A673 (cell line): ENCODE measurements at places on chromosomes 3 and 15. TPM values are rescaled to one million over a fixed set of nuclear protein-coding genes. Genes with fewer than 3 reads are reported as not detected.
A peak's percentile ranks its signal among the peaks of the same experiment; 100 is the strongest.

DNA sequence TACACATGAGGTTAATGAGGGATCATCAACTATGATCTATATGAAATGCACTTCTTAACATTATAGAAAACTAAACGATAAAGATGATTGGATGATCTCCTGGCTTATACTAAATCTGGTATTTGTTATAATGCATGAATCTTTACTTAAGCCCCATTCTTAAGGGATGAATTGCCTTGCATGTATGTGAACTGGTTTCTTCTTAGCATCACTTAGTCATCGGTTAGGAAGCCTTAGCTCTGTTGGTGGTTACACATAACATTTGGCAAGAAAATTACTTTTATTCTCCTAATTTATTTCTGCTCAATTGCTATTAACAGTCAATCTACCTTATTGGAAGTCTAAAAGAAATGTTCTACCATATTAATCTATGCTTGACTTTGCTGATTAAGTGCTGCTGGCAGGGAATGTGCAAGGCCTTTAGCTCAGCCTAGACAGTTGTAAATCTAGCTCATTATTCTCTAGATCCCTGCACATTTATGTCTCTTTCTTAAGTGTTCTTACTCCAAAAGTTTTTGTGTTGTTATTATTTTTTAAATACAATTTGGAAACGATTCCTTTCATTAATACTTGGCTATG lies 356.0 kb downstream of the ZPLD1 start:
- DNase-seq: no peak

- DNase-seq: no peak
Observed at GRCh38 chr3:8325306-8325705, 176.3 kb upstream of the LMCD1 start.

GRCh38 chr15:101148881-101149664 lies 102.8 kb downstream of the CHSY1 start:
- DNase-seq: no peak

Gene TGM4
- 0.09 TPM in 1 of 2 replicates, not detected in the other for total RNA-seq

DNA sequence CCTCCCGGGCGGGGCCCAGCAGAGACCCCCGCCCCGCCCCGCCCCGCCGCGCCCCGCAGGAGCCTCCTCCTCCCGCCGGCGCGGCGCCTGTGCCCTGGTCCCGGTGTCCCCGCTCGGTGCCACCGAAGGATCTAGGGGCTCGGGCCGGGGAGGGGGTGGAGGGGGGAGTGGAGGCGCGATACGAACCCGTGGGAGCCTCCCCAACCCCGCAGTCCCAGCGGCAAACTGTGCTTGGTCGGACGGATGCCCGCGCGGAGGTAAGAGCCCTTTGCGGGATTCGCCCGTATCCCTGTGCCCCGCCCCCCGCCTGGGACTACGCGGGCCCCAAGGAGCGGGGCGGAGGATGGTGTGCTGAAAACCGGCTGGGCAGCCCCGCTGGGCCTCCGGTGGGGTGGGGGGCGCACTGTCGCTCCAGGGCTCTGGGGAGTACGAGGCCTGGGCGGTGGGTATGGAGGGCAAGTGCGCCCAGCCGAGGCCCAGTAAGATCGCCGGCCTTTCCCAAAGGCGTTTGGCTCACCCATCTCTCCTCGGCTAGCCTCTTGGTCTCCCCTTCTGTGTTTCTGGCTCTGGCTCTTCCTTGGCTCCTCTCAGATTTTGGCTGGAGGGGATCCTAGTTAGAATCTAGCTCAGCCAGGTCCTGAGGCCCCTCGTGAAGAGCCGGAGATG lies 65.6 kb upstream of the POLG start:
- peak; percentile 41 for DNase-seq

DNA sequence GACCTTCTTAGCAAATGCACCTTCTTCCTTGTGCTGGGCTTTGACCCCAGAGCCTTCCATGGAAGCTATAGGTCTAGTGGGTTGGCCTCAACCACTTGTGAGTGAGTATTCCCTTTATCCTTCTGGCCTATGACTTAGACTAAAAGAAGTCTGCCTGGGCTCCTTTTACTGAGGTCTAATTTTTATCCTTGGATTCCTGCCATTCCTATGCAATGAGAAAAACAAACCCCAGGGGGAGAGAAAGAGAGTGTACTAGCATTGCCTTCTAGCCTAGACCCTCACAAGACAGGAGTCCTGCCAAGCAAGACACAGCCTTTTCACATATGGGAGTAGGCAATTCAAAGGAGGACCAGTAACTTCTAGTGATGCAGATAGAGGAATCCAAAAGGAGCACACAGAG lies 155.4 kb downstream of the PPM1L start:
- DNase-seq: no peak

DNA sequence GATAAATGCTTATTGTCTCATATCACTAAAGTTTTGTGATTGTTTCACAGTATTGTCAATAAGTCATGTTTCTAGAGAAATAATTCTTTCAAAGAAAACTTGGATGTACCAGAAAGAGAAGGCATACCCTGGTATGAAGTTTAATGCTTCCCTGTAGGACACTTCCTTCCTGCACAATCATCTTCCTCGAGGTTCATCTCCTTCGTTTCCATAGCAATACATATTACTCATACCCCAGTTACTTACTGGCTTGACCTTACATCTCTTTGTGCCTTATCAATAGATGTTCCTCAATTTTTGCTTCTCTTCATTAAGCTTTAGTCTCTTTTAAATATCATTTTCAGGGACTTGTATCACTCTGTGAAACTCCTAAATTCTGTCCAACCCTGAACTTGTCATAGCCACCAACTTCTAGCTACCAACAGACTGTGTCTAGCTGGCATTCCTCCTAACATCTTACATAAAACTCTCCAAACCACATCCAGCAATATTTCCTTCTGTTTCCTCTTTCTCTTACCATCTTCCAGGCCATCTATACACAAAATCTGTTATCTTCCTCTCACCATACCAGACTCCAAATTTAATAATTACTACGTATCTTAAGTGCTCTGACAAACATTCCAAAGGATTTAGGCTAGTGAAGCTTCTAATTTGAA lies 134.3 kb downstream of the GADL1 start:
- peak; percentile 59 for DNase-seq

GRCh38 chr3:54003136-54003535 lies 111.5 kb upstream of the SELENOK start:
- no peak for DNase-seq

GRCh38 chr3:128479558-128480086 lies 12.9 kb upstream of the DNAJB8 start:
- DNase-seq: no peak

Gene FGF12
- total RNA-seq: 2.1 and 2.3 TPM in 2 replicates

Gene CNTN3
- 1.7 and 2.6 TPM in 2 replicates for total RNA-seq

- no peak for DNase-seq
Observed at GRCh38 chr3:58131101-58131825, 79.5 kb downstream of the DNASE1L3 start.

- DNase-seq: no peak
Observed at GRCh38 chr3:112761062-112761638, 85.5 kb downstream of the CD200R1L start.

Gene FBXL2
- total RNA-seq: 7.8 and 12.0 TPM in 2 replicates

Gene ATG3
- 54.5 and 55.2 TPM in 2 replicates for total RNA-seq

DNA sequence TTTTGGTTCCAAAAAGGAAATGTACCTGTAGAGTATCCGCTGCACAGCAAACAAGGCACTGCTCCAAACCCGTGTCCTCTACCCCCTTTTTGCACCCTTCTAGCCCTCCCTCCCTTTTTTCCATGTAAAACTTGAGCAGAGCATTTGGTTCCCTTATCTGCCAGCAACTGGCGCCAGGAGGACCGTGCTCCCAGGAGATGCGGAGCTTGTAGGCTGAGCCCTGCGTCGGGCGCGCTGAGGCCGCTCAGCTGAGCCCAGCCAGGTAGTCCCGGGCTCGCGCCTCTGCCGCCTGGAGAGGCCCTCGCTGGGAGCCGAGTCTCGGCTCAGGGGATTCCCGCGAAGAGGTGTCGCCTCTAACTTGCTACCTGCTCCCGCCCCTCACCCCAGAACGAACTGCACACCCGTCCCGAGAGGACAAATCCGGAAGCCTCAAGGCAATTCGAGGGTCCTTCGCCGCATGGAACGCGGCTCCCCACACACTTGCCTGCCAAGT lies 575 bp downstream of the TRPM7 start:
- DNase-seq: peak; percentile 66

GRCh38 chr15:88835646-88836045 lies 32.4 kb downstream of the ACAN start:
- DNase-seq: no peak

Gene PPIB
- 410 and 416 TPM in 2 replicates for total RNA-seq

DNA sequence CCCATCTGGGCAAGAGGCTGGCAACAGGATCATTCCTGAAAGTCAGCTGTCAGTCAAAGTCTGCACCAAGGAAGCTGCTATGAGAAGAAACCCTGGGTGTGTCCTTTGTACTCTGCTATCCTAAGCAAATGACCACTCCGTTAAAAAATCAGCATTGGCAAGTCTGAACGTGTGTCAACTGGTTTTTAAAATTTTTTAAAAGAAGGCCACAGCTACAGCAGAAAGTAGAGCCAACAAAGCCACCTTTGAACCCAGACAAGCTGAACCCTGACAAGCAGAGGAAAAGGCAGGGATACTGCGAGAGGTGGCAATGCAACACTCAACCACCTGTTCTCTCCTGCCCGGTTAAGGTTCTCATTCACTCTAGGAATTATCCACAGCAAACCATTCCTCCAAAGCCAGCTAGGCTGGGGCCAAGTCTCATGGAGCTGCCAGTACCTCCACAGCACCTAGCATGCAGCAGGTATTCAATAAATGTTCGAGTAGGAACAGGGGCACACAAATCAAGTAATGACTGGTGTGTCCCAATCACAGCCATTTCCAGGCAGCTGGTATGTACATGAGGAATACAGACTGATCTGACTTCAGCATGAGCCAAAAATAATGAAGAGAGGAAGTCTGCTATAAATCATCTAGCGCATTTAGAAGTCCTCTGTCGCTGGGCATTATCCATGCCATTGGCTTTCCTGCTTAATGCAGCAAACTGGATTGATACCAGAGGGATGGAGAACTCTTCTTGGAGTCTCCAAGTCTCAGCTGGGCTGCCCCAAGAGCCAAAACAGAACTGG lies 76.0 kb downstream of the ADCY5 start:
- no peak for DNase-seq

DNA sequence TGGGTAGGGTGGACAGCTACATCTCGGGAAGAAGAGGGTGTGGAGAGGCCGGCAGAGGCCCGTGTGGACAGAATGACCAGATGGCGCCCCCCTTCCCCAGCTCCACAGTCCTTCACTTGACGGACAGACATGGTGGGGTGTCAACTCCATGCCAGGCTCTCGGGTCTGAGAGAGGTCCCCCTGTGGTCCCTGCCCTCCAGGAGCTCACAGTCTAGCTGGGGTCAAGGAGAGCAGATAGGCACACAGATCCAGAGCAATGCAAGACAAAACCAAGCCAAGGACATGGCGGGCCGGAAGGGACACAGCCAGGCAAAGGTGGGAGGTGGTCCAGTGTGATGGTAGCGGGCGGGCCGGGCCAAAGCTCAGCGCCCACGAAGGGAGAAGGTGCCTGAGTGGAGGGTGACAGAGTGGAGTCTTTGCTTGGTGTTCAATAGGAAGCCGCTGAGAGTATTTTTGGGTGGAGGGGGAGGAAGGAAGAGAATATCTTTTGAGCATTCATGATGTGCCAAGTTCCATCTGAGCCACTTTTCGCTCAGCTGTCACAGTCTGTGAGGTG lies 72.1 kb upstream of the SEC13 start:
- no peak for DNase-seq

GRCh38 chr15:57849317-57849716 lies 142.8 kb downstream of the POLR2M start:
- no peak for DNase-seq

- no peak for DNase-seq
Observed at GRCh38 chr3:139716908-139717485, 39.2 kb upstream of the NMNAT3 start.

DNA sequence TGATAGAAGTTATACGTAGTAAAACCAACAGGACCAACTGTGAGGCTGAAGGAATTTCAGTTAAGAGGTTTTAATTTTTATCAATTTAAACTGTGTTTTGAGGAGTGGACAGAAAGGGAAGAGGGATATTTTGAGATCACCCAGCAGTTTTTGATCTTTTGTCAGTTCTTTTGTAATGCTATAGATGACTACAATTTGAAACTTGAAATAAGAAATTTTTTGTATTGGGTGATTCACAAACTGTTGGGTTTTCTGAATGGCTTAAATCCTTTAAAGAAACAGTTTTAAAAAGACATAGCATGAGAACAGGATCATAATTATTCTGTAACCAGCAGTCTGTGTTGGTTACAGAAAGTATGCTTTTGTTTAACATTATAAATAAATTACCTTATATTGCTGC lies 67.4 kb downstream of the TCF12 start:
- no peak for DNase-seq

- DNase-seq: no peak
Observed at GRCh38 chr15:89781891-89782618, 5.9 kb downstream of the MESP2 start.

Gene SCN11A
- total RNA-seq: not detected in 2 replicates

DNA sequence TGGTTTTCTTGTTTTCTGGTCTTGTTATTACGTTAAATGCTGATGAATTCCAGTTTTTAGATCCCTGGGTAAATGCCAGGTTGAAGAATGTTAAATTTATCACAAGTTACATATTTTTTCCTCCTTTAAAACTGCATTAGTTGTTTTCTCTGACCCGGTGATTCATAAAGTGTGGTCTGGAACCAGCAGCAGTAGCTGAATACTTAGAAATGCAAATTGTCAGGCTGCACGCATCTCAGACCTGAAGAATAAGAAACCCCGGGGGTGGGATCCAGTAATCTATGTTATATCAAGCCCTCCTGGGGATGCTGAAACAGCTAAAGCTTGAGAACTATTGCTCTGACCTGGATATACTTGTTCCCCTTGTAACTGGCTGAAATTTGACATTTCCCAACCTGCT lies 69.1 kb downstream of the PEX5L start:
- DNase-seq: no peak

- DNase-seq: no peak
Observed at GRCh38 chr3:129311054-129311902, 32.6 kb downstream of the HMCES start.

Gene POU1F1
- 47.5 and 50.6 TPM in 2 replicates for total RNA-seq

Gene PRRT3
- 1.1 and 1.8 TPM in 2 replicates for total RNA-seq

GRCh38 chr3:198051836-198052235 lies 91.8 kb downstream of the LMLN start:
- no peak for DNase-seq
